Stimulated activated CD8-positive, alpha-beta memory T cell treated with anti-CD3 and anti-CD28 coated beads, Interleukin-7, amount 100 ng/mL, for 1 hour (primary cell): ENCODE measurements at places on chromosomes 7 and 10.

- no peak for DNase-seq
Measured at GRCh38 chr7:9945857-9946256, 1027.8 kb upstream of the PHF14 start.

GRCh38 chr10:92278996-92279696 is 11.7 kb downstream of the CPEB3 start:
- DNase-seq, result no peak

DNA sequence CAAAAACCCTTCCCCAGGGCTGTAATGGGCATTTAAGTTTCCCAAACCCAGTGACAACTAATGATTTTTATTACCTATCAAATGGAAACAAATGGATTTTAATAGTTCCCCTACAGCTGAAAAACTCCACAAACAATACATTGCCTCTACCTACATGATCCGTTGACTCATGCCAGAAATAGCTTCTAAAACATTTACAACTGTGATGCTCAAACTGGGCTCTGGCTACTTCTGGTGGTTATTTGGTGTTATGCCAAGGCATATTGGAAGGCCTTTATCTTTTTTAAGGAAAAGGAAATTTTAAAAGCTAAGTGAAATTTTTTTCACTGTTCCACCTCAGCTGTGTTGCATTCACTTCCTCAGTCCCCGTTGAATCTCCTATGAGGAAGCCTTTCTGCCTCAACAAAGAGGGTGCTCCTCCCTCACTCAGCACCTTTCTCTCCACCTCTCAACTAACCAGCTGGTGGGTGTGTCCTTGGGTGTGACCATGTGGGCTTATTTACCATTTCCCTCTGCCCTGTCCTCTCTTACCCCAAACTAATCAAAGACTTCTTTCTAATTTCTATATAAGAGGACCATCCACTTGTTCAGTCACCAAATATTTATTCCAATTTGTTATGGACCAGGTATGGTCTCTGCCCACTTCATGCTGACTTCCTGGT is 82.9 kb downstream of the PRTFDC1 start:
- no peak for DNase-seq

DNA sequence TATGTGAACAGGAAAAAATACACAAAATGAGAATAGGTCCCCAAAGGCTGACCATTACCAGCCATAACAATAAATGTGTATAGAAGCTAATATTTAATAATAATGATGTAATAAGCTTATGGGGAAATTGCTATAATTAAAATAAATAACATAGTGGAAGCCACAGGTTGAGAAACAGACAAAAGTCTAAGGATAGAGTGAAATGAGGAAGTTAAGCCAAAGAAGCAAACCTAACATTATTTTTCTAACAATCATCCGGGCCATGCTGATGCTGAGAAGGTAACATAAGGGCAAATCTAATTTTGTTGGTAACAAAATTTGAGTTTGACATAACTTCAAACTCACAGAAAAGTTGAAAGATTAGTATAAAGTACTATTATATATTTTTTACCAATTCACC is 115.9 kb downstream of the MICU1 start:
- DNase-seq, result no peak

GRCh38 chr7:43666938-43667337 is 62.4 kb downstream of the COA1 start:
- DNase-seq, result no peak

DNA sequence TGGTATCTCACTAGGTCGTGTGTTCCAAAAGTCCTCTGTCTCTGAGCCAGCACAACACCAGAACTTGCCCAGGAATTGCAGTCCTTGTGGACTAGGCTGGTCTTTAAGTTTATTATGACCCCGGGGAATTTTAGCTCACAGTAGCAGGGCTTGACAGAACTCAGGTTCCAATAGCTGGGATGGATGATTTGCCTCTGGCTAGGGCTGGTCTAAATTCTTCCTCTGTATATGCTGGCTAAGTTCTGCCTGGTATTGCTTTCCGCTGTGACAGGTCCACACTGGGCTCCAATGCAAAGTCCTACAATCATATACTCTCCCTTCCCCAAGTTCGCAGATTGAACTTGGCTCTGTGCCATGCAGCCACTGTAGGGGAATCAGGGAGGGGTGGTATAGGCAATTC is 52.5 kb downstream of the FAS start:
- DNase-seq, result no peak

DNA sequence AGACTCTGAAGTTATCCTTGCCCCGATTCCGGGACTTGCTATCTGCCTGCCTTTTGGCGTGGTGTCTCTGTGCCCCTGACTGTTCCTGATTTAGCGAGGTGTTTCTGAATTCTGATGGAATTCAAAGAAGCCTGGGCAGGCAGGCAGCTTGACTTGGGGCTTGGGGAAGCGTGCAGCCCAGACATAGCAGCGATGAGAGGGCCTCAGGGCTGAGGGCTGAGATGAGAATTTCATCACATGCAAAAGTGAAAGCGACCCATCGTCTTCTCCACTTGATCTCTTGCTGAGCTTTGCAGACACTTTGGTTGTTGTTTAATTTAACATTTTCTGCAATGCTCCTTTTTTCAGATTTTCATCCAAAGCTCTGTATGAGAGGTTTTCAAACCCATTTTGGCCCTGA is 57.8 kb downstream of the TCF7L2 start:
- DNase-seq, result no peak

GRCh38 chr10:128568041-128568440 is 441.8 kb upstream of the MKI67 start:
- DNase-seq, result no peak

GRCh38 chr10:58998924-58999713 is 177.3 kb upstream of the PHYHIPL start:
- no peak for DNase-seq

GRCh38 chr10:58734116-58734515 is 221.4 kb downstream of the BICC1 start:
- DNase-seq, result no peak

- no peak for DNase-seq
Measured at GRCh38 chr7:23343806-23344475, 44.8 kb downstream of the MALSU1 start.

GRCh38 chr7:39300276-39300675 is 265.9 kb upstream of the YAE1 start:
- no peak for DNase-seq

GRCh38 chr10:65090991-65091390 is 1569.8 kb downstream of the REEP3 start:
- DNase-seq, result no peak

GRCh38 chr10:70494536-70494935 is 16.0 kb downstream of the PALD1 start:
- DNase-seq, result no peak

DNA sequence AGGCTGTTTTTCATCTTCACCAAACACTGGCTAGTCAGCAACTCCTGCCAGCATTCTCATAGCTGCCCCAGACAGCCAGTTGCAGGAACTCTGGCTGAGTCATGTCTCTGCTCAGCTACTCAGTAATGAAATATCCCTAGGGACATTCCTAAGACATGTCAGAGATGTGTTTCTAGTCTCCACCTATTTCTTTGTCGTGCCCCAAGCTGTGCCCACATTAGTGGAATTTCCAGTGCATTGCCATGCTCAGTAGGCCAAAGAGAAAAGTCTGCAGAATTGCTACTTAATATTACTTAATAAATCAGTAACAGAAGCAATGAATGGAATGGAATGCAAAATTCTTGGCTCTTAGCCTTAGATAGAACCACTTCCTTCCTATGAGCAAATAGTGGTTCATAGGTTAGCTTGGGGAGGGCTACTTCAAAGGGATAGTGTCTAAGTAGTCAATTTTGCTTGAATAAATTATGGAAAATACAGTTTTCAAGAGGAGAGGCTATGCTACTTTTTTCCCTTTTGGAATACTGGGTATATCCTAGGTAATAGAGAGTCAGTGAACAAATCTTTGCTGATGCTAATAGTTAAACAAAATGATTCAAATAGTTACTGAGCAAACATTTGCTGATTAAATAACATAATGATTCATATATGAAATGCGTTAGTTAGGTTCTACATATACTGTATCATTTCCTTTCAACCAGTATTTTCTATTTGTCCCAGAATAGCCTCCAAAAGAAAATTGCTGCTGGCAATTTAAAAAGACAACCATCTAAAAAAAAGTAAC is 23.6 kb upstream of the SEMA3C start:
- DNase-seq, result no peak

DNA sequence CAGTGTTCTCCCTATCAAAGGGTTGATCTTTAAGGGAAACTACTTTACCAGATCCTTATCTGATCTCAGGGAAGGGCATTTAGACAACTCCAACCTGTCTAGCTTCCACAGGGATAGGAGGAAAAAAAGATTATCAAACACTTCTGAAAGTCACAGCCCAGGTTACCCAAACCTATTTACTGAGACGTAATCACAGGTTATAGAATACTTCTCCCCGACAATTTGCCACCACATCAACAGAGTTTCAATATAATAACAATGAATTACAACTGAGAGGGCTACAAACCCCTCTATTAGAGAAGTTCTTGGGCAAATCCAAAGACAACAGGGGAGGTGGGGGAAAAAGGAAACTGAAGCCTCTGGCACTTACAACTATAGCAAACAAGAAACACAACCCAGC is 26.3 kb downstream of the CFAP70 start:
- DNase-seq, result no peak

GRCh38 chr10:130485958-130486895 is 350.0 kb downstream of the GLRX3 start:
- DNase-seq, result no peak

DNA sequence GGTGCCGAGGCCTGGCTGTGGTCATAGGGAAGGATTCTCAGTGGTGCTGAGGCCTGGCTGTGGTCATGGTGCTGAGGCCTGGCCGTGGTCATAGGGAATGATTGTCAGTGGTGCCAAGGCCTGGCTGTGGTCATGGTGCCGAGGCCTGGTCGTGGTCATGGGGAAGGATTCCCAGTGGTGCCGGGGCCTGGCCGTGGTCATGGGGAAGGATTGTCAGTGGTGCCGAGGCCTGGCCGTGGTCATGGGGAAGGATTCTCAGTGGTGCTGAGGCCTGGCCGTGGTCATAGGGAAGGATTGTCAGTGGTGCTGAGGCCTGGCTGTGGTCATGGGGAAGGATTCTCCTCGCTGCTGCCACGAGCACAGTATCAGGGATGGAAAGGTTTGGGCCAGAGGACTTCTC is 327.3 kb downstream of the ADARB2 start:
- no peak for DNase-seq

- no peak for DNase-seq
Measured at GRCh38 chr10:110617425-110618229, 26.5 kb upstream of the RBM20 start.

DNA sequence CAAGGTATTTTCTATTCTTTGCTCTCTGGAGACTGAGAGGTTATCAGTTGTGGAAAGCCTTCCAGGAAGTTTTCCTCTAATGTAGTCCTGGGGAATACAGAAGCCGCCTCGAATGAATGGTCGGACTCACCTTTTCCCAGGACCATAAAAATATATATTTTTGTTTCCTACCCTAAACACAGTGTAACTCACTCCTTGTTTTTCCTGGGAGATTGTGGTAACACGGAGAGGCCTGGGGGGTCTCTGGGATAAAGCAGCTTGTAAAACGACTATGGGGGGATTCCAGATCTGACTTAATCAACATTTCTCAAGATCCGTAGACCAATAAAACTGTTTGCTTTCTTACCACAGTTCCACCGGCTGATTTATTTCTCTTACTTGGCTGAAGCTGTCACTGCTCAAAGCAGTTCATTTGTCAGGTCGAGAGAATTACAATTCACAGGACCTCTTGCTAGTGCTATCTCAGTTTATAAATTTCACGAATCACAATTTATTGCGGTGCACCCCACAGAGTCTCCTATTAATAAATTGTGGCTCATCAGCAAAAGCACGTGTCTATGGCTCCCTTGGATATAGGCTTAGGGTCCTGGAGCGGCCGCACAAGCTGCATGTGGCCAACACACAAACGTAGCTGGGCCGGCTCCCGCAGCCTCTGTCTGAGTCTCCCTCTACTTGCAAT is 176.3 kb upstream of the BMPER start:
- DNase-seq, result no peak

- DNase-seq, result peak; percentile 59
Measured at GRCh38 chr10:128047351-128047750, 78.9 kb downstream of the MKI67 start.

DNA sequence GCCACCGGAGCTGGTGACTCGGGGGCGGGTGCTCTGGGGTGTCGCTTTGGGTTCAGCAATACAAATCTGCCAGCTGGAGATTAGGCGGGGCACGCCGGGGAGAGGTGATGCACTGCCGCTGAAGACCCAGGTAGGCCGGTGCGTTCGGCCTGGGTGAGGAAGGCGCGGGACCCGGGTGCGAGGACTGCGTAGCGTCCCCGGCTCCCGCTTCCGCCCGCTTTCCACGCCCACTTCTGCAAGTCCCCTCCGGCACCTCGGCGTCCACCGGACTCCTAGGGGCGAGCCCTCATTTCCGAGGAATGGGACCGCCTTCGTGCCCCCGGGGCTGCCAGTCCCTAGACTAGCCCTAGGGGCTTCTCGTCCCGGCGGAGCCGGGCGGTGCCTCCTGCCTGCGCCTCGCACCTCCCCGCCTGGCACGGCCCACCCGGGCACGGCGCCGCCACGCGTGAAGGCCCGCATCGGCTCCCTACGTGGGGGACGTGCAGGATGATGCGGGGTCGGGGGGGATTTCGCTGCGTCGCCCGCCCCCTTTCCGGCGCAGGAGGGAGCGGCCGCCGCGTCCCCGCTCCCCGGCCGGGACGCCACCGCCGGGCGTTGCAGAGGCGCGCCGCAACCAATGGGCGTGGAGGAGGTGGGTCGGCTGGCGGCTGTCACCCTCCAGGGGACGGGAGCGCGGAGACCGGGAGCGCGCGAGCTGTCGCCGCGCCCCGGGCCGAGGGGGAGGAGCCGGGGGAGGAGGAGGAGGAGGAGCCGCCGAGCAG is 40.0 kb downstream of the HK1 start:
- peak; percentile 79 for DNase-seq

GRCh38 chr7:83159731-83160130 is 3.0 kb downstream of the PCLO start:
- DNase-seq, result no peak

GRCh38 chr7:117472335-117472734 is 7.5 kb upstream of the CFTR start:
- DNase-seq, result no peak

GRCh38 chr10:123865350-123865749 is 26.3 kb downstream of the CPXM2 start:
- DNase-seq, result no peak

- DNase-seq, result no peak
Measured at GRCh38 chr7:156386097-156386496, 254.5 kb upstream of the RNF32 start.

DNA sequence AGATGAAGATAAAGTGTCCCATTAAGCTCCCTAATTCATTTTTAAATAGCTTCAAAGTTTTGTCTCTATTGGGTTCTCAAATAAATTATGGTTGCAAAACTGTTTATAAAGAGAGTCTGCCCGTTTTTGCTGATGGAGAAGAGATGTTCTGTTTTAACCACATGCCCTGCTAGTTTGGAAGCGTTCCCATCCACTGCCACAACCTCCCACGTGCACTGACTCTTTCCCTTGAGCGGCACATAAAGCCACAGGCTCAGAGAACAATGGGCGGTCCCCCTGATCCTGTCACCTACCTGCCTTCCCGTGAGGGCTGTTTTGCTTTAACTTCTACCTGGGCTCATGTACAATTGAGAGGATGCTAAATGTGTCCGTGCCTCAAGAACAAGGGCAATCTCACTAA is 65.5 kb downstream of the CPVL start:
- DNase-seq, result no peak

GRCh38 chr7:127504715-127505114 is 80.7 kb downstream of the GCC1 start:
- DNase-seq, result no peak
